ENCODE measurements at places on chromosomes 12 and 14.

GRCh38 chr12:20585913-20586312 lies 109.2 kb upstream of the SLCO1C1 start:
- no peak for DNase-seq

GRCh38 chr14:105859717-105860614 lies 333.6 kb downstream of the TMEM121 start:
- DNase-seq: no peak

DNA sequence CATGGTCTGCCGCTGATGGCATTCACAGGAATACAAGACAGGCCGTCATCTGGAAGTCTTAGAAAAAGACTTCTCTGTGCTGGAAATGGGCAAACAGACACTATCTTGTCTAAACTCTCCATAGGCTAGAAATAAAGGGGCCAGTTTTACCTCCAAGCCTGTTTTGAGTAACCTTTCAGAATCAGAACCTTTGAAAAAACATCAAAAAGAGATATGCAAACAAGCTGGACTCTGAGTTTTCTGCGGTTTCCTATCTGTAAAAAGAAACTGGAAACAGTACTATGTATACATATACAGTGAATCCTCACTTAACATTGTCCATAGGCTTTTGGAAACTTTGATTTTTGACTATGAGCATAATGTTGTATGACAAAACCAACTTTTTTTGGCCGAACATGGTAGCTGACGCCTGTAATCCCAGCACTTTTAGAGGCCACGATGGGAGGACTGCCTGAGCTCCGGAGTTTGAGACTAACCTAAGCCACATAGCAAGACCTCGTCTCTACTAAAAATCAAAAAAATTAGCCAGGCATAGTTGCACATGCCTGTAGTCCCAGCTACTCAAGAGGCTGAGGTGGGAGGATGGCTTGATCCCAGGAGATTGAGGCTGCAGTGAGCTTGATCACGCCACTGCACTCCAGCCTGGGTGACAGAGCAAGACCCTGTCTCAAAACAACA lies 92.9 kb upstream of the MAX start:
- DNase-seq: no peak

DNA sequence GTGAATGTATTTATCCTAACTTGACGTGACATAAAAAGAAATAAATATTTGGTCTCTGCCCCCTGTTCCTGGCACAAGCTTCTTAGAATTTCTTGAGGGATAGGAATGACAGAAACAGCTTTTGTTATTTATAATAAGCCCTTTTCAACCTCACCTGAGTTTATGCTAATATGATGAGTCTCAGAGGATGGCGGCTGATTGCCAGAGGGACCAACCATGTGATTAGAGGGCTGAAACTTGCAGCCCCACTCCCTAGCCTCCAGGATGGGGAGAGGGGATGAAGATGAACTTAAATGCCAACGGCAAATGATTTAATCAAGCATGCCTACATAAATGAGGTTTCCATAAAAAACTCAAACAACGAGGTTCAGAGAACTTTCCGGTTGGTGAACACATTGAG lies 42.9 kb downstream of the DNAI7 start:
- DNase-seq: no peak

GRCh38 chr14:90513161-90514014 lies 116.6 kb downstream of the CALM1 start:
- DNase-seq: no peak

- no peak for DNase-seq
These were observed 56.3 kb downstream of the KCNH5 start for GRCh38 chr14:62988967-62989366.

DNA sequence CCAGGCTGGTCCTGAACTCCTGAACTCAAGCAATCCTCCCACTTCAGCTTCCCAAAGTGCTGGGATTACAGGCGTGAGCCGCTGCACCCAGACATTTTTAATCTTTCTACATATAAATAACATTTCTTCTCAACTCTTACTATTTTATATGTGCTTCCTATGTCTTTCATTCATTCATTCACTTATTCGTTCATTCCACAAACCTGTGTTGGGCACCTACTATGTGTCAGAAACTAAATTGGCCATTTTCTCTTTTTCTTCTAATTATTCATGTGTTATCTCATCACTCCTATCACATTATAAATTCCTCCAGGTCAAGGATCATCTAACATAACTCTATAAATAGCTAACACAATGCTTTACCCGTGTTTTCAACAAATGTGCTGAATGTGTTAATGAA lies 23.7 kb downstream of the FOXA1 start:
- DNase-seq: no peak

DNA sequence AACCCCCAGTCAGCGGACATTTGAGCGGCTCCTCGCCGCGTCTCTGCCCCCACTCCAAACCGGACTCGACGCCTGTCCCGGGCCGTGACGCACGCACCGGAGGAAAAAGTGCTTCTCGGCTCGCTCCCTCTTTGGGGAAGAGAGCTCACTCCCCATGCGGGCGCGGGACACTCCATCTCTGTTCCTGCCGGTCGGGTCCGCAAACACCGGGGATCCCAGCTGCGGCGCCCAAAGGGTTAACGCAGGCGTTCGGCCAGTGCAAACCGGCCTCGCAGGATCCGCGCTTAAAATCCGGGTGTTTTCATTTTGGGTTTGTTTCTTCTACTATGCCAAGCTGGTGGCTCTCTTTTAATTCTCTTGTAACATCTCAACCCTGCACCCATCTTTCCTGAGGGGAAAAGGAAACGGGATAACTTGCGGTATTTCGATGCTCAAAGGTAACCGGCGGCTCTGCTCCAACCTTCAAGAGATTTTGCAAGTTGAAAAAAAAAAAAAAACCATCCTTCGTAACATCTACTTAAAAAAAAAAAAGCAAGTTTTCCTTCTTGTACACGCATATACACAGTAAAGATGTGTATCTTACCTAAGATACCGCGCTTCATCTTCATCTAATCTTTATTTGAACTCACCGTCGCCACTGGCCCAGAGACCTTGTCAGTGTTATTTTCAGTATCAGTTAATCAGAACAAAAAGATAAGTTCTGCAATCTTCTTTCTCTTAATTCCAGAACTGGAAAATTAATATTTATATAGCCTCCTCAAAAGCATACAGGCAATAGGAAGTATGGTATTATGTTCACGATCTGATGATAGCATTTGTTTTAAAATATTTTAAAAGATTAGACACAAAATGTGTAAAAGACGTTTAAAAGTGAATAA lies 1.6 kb upstream of the ATP2B1 start:
- no peak for DNase-seq

- DNase-seq: no peak
These were observed 405.7 kb downstream of the DIO2 start for GRCh38 chr14:79805636-79806035.

DNA sequence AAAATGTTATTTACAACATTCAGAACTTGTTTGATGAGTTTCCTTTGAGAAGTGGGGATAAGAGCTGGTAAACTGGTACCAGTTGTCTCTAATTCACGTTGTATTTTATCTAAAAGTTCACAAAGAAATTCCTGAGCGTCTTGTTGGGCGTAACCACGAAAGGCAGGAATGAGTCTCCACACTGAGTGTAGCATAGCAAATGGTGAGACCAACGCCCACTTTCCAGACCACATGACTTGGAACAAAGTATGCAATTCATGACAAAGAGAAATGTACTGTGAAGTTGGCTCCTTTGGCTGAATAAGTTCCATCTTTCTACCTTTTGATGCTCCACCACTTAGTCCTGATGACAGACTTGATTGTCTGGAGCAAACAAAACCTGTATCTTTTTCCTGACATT lies 18.4 kb downstream of the USP44 start:
- no peak for DNase-seq

DNA sequence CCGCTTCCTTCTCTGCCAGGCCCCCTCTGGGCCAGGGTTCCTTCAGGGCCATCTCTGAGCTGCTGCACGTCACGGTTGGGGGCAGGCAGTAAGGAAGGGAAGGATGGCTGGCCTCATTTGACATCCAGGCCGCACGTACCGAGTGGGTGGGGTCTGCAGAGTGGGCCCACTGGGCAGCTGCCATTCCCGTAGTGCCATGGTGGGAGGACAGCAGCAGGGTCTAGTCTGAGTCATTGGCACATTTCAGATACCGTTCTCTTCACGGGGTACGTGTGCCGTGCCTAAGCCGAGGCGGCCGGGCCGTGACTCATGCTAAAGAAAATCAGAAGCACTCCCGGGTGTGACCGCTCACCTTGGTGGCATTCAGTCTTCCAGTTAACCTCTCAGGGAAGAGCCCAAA lies 43.9 kb downstream of the IL31 start:
- no peak for DNase-seq

- DNase-seq: no peak
These were observed 10.1 kb downstream of the MIA2 start for GRCh38 chr14:39243831-39244230.

- DNase-seq: peak; percentile 97
These were observed 726 bp upstream of the ZNF140 start for GRCh38 chr12:133080026-133080367.

DNA sequence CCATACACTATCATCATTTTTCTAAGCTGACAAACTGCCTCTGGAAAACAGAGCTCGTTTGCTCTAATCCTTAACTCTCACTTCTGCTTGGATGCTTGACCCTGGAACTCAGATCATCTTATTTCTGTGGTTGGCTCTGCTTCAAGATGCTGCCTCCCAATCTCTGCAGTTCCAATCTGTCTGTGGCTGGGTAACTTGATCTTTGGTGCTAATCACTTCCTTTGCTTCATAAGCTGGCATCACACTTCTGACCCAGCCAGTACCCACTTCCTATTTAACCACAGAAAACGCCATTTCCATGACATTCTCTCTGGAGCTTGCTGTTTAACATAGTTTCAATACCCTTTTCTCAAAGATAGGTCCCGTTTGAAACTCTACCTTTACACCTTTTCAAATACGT lies 254.2 kb downstream of the ACSS3 start:
- DNase-seq: no peak

- DNase-seq: no peak
These were observed 306.1 kb downstream of the ADAMTS20 start for GRCh38 chr12:43245947-43246346.

GRCh38 chr12:8455727-8456360 lies at the start of gene CLEC6A:
TSS of gene CLEC6A (plus strand) at chr12:8455962. CDS start at chr12:8456112, 150 bp downstream.
- DNase-seq: no peak

DNA sequence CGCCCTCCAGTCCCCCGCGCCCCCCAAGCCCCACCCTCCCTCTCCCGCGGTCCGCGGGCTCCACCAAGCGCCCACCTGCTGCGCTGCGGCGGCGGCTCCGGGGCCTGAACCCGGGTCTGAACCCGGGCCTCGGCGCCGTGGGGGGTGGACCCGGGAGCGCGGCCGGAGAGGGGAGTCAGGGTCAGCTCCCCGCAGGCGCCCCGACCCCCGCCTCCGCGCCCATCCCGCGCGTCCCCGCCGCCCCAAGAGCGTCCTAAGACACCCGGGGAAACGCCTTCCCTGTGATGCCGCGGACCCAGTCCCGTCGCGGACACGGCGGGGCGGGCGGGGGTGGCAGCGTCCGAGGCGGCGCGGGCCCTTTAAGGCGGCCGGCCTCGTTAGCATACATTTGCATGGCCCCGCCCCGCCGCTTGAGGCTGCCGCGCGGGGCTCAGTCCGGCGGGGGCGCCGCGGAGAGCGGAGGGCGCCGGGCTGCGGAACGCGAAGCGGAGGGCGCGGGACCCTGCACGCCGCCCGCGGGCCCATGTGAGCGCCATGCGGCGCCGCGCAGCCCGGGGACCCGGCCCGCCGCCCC lies at the start of gene MMP17:
Gene MMP17 (plus strand): TSS at position 433 of the 574 bp plus-strand sequence. CDS start 102 bp downstream, at position 535.
- no peak for DNase-seq

DNA sequence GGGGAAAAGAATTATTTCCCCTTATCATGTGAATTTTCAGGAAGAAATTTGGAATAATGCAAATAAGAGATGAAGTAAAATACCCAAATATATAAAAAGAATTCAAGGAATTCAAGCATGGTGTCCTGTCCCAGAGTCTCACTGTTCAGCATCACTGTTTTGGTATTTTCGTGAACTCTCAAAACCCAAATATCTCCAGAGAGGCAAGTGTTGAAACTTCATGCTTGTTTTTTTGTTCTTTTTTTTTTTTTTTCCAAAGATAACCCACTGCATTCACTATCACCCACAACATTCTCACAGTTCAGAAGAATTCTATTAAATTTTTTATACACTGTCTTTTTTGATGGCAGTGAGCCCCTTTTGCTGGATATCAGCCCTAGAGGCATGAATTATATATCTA lies 354.9 kb downstream of the DIO2 start:
- peak; percentile 30 for DNase-seq

- DNase-seq: no peak
These were observed 96.1 kb downstream of the PLXNC1 start for GRCh38 chr12:94244165-94245133.

DNA sequence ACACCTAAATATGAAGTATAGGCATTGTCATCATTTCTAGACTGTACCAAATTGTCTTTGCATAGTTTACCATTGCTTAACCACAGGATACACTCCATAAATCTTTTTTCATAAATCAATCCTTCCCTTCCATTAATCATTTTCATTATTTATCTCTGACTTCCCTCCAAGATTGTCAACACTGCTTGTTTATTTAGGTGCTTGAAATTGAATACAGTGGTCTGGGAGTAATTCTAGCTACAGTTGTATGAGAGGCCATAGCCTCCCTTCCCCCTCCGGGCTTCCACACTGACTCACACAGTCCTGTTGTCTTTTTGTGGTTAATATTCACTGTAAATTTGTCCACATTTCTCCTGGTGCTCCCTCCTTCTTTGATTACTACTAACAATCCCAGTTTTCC lies 114.2 kb upstream of the ARID2 start:
- peak; percentile 22 for DNase-seq

DNA sequence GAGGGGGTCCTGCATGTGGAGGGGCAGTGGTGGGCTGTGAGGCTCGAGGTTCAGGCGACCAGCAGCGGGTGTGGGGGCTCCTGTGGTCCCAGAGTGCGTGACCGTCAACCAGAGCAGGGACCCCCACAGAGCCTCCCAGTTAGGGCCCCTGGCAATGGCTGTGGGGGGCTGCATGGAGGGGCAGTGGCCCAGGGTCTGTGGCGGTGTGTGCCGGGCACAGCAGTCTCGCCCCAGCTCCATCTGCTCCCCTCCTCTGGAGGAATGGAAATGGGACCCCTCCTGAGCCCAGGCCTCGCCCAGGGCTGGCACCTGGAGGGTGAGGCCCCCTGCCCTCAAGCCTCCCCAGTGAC lies 210.8 kb upstream of the C14orf180 start:
- no peak for DNase-seq

DNA sequence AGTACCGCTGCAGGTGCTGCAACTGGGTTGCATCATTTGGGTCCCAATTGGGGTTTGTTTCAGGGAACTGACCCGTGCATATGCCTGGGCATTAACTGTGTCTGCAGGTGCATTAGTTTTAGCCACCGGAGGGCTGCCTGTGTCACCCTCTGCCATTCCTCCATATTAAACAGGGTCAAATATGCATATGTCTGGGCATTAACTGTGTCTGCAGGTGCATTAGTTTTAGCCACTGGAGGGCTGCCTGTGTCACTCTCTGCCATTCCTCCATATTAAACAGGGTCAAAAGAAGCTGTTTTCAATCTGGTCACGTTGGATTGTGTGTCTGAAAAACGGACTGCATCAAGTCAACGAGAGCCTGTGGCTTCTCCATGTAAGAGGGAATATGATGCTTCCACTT lies 1317.0 kb downstream of the TMEM121 start:
- DNase-seq: no peak

- DNase-seq: no peak
These were observed 239.9 kb upstream of the ATP2B1 start for GRCh38 chr12:89948271-89949175.

- no peak for DNase-seq
These were observed 19.1 kb downstream of the FBXW8 start for GRCh38 chr12:116929885-116930284.
